Forelimb muscle (tissue), 1 donor: ENCODE measurements at places on chromosomes 3 and 15.

GRCh38 chr3:87120881-87121280 is 106.2 kb upstream of the CHMP2B start:
- no peak for DNase-seq

- DNase-seq, result no peak
These were observed 413.4 kb downstream of the MAGI1 start for GRCh38 chr3:65625305-65625704.

DNA sequence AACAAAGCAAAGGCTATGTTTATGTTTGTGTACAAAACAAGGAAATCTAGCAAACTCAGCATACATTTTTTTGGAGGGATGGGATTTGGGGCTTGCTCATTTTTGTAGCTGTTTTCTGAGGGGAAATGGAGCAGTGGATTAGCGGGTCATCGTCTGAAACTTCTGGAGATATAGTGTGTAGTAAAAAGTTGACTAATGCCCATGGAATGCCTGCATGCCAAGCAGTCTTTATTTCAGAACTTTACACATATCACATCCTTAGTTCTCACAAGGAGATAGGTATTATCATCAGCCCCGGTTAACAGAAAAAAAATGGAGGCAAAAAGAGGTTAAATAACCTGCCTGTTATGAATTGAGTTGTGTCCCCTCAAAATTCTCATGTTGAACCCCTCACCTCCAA is 47.1 kb downstream of the ATP13A4 start:
- DNase-seq, result no peak

DNA sequence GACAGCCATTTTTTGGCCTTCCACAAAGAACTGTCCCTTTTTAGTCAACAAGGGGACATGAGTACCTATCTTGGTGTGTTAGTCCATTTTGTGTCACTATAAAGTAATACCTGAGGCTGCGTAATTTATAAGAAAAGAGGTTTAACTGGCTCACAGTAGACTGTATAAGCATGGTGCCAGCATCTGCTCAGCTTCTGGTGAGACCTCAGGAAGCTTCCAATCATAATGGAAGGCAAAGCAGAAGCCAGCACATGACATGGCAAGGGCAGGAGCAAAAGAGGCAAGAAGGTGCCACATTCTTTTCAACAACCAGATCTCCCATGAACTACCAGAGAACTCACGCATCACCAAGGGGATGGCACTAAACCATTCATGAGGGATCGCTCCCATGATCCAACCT is 66.1 kb upstream of the VGLL4 start:
- no peak for DNase-seq

GRCh38 chr15:26711445-26711844 is 61.4 kb downstream of the GABRB3 start:
- DNase-seq, result no peak

- DNase-seq, result no peak
These were observed 234.1 kb upstream of the FEZF2 start for GRCh38 chr3:62607287-62608029.

GRCh38 chr3:127041933-127042332 is 59.0 kb downstream of the PLXNA1 start:
- no peak for DNase-seq
